ENCODE measurements at places on chromosomes 6 and 20.

DNA sequence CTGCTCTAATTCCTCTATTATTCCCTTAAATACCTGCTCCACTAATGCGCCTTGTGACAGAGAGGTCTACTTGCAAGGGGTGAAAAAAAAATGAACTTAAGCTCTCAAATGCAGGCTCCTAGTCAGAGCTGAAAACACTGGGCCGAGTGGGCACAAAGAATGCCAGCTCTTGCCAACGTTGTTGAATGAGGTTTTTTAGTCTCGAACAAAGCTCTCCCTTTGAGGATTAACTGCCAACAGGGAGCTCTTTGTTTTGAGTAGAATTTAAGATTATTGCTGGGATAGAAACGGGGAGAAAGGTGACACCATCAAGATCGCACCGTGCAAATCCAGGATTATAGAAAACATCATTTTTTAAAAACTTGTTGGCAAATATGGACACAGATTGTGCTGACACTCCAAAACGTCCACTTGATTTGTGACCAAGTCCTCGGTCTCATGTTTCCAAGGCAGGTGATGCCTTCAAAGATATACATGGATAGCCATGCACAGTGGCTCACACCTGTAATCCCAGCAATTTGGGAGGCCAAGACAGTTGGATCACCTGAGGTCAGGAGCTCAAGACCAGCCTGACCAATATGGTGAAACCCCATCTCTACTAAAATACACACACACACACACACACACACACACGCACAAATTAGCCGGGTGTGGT is 163.2 kb downstream of the BMP7 start:
- no peak for DNase-seq

DNA sequence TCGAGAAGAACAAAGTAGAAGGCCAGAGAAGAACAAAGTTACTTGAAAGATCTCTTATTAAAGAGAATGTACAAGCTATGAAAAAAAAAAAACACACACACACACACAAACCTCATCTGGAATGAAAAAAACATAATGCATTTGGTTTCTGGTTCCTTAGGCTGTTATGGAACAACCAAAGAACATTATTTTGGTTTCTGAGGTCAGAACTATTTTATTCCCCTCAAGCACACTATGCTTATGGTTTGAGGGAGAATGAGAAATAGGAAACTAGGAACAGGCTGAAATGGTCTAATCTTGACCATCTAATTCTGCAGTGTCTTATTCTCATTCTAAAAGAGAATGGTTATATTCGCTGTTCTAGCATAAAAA is 8.8 kb downstream of the PRDM1 start:
- DNase-seq: no peak

GRCh38 chr6:11831653-11832052 is 53.0 kb upstream of the ADTRP start:
- no peak for DNase-seq

- DNase-seq: no peak
Measured at GRCh38 chr6:165920896-165921671, 246.6 kb downstream of the TBXT start.

GRCh38 chr6:39758905-39759605 is 33.1 kb upstream of the DAAM2 start:
- no peak for DNase-seq

- no peak for DNase-seq
Measured at GRCh38 chr6:17527076-17527475, 73.0 kb upstream of the FAM8A1 start.

DNA sequence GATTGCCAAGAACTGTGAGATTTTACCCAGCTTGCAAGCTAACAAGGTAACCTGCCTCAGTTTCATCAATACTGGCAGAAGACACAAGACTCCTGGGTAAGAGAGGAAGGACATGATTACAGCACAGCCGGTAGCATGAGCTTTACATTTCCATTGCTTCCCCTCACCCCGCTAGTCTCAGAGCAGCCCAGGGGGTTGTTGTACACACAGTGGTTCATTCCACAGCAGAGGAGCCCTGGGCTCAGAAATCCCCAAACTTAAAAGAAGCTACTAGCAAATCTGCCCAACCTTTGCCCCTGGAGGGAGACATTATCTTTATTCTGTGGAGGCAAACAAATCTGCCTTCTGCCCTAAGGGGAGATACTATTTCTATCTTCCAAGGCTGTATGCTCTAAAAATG is 17.1 kb upstream of the MTHFD1L start:
- no peak for DNase-seq

DNA sequence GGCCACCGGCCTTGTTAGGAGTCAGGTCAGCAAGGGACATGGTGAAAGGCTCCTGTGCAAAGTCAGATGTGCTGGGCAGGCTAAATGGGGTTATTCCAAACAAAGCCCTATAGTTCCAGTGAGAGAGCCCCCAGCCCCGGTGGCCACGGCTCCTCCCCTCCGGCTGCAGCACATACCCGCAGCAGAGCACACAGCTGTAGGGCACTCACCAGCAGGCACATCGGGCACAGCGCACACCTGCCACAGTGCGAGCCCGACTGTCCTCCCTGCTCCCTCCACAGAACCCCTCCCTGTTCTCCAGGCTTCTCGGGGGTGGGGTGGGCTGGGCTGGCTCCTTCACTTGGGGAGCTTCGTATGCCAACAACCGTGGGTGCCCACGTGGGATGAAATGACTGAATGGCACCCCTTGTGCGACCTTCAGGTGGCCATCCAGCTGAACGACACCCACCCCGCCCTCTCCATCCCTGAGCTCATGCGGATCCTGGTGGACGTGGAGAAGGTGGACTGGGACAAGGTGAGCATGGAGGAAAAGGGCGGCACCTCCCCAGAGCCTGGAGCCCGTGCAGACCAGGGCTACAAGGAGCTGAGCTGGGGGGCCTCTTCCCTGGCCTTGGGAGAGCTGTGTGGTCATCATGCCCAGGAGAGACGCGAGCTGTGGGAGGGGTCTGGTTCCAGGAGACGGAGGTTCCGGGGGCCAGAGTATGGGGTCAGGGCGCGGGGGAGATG is 30.9 kb downstream of the PYGB start:
- DNase-seq: no peak

GRCh38 chr6:15602154-15602553 is 60.7 kb downstream of the DTNBP1 start:
- no peak for DNase-seq

DNA sequence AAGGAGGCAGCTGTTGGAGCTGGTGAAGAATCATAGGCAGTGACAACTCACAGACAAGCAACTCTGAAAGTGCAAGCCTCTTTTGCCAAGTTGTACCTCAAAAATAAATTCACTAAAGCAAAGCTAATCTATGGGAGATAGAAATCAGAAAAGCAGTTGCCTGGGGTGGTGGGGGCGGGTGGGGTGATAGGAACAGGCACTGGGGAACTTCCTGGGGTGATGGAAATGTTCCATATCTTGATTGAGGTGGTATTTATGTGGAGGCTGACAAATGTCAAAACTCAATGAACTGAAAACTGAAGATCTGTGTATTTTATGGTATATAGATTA is 52.4 kb downstream of the ATP9A start:
- no peak for DNase-seq

- DNase-seq: no peak
Measured at GRCh38 chr20:573414-574296, 30.1 kb upstream of the CSNK2A1 start.

DNA sequence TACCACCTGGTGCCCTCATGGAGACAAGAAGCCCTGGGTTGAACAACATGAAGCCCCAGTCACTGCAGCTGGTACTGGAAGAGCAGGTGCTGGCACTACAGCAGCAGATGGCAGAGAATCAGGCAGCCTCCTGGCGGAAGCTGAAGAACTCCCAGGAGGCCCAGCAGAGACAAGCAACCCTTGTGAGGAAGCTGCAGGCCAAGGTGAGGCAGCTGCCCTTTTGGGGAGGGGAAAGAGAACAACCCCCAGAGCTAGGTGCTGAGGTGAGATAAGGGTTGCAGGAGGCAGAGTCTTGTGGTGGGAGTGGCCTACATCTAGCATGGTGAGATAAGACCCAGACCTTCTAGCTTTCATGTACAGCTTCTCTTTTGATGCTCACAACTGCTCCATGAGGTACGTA is 7.0 kb downstream of the CEP250 start:
- DNase-seq: no peak

DNA sequence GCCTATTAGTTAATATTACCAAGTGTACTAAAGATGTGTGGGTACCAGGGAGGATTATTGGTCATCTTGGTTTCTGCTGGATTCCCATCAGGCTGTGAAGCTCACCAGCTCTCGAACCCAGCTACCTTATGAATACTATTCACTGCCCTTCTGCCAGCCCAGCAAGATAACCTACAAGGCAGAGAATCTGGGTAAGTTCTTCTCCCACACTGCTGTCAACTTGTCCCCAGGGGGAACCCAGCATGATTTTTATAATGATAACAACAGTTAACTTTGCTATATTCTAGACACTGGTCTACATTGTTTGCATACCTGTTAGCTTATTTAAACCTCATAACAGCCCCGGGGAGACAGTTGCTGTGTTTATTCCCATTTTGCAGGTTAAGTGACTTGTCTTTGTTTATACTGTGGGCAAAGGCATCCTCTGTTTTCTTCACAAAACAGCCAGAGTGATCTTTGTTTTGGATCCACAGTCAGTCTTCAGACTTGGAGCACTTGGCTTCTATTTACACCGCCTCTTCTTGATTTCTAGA is 26.5 kb downstream of the TM9SF4 start:
- DNase-seq: no peak

DNA sequence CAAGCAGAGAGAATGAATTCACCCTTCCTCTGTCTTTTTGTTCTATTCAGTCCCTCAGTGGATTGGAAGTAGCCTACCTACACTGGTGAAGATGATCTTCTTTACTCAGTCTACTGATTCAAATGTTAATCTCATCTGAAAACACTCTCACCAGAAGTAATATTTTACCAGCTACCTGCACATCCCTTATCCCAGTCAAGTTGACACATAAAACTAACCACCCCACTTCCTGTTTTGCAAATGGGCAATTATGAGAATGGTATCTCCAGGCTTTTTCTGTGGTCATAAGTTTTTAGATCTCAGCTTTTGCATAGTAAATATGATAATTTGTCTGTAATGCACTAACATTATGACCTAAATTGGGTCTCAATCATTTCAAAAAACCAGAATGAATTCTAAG is 228.8 kb upstream of the ECI2 start:
- no peak for DNase-seq

GRCh38 chr20:31833130-31833930 is 12.1 kb downstream of the FOXS1 start:
- peak; percentile 93 for DNase-seq

DNA sequence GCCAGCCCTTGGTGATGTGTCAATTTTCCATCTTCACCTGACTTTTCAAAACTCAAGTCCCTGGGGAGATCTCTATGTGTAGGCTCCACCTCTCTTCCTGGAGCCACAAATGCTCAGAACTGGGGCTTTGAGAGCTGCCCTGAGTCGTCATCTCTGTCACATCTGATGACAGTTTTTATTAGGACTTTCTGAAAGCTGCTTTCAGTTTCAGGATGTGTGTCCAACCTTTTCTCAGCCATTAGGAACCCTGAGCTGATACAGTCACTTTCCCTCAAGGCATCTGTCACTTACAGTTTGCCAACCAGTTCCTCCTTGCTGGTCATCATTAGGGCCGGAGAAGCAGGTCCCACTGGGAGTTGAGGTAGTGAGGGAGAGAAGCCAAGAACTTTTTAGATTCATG is 365.9 kb upstream of the CHD6 start:
- DNase-seq: no peak

DNA sequence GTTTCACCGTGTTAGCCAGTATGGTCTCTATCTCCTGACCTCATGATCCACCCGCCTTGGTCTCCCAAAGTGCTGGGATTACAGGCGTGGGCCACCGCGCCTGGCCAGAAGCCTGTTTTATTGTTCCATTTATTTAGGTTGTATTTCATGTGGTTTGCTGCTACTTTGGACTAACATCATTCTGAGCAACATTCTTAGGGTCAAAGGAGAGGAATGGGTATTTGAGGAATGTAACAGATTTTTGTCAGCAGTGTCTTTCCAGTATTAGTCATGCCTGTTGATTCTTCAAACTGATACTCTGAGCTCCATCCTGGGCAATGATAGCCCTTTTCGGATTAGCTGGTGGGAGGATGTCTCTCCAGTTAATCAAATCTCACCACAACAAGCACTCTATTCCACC is 213.0 kb upstream of the CITED2 start:
- no peak for DNase-seq

DNA sequence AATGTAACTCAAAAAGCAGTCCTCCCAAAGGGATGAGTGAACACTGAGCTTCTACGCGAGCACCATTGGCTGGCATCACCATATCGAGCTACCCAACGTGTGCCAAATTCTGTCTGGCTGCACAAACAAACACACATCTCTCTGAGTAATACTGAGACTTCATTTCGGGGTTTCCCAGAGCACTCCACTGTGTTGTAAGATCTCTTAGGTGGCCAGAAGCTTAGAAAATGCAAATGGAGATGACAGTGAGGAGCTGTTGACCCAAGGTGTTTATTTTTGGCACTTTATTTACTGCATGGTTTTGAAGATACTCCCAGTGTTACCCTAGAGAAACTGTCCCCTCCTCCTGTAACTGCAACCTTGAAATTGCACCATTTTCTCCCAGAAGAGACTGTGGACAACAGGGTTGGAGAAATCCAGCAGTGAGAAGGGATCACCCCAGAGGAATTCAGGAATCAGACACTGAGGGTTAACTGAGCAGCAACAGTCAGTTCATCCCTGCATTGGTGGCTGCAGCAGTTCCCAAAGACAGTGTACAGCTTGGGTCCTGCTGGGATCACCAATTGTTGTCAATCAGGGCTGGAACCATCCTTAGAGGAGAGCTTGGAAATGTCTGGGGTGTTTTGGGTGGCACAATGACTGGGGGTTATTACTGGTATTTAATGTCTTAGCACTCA is 1.0 kb upstream of the RIPOR2 start:
- DNase-seq: no peak

GRCh38 chr6:110269623-110270022 is 88.5 kb downstream of the METTL24 start:
- DNase-seq: no peak

DNA sequence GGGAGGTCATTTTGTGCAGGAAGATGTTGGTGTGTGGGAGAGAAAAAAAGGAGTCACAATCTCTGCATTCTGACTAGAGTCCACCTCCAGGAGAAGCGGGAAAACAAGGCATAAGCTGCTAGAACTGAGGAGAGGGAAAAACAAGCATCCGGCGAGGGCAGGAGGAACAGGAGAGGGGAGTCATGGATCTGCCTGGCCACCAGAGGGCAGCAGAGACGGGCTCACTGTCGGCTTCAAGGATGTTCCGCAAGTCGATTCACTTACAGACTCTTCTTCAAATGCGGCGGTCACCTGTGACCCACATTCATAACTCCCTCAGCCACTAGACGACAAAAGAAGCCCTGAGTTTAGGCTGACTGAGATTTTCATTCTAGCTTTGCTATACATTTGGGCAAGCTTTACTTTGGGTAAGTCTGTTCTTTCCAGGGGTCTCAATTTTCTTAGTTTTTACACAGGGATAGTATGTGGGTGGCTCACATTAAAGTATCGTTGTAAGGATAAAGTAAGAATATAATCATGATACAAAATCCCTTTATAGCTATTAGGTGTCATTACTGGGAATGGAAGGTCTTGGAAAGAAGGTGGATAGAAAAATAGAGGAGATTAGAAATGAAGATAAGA is 6.6 kb upstream of the BTNL2 start:
- DNase-seq: peak; percentile 93

- no peak for DNase-seq
Measured at GRCh38 chr6:41642960-41643898, 5.0 kb downstream of the MDFI start.
